Cardiac atrium fibroblast (primary cell): ENCODE measurements at places on chromosomes 6 and 20. TPM values are rescaled to one million over a fixed set of nuclear protein-coding genes. Genes with fewer than 3 reads are reported as not detected.

The TMEM151B gene
- not detected in 2 replicates for total RNA-seq

The DUSP15 gene
- 0.49 TPM in 1 of 2 replicates, not detected in the other for total RNA-seq

The SIGLEC1 gene
- not detected in 2 replicates for total RNA-seq

The C20orf202 gene
- total RNA-seq = not detected in 2 replicates

The DCDC2 gene
- not detected in 2 replicates for total RNA-seq

The ALDH5A1 gene
- total RNA-seq = 1.4 and 1.6 TPM in 2 replicates

The THEMIS gene
- total RNA-seq = not detected in 2 replicates

The LPIN3 gene
- 10.8 and 12.2 TPM in 2 replicates for total RNA-seq

The ANGPT4 gene
- total RNA-seq = not detected in 2 replicates

The ADGRF5 gene
- total RNA-seq = 3.4 and 7.9 TPM in 2 replicates

The KIAA0408 gene
- total RNA-seq = 0.90 and 0.97 TPM in 2 replicates

The BLOC1S5 gene
- total RNA-seq = 6.6 and 7.0 TPM in 2 replicates

The WFDC10B gene
- total RNA-seq = not detected in 2 replicates

The OLIG3 gene
- not detected in 2 replicates for total RNA-seq

The NUS1 gene
- 17.1 and 23.2 TPM in 2 replicates for total RNA-seq
